ENCODE measurements at places on chromosomes 5 and 9.
A peak's percentile ranks its signal among the peaks of the same experiment; 100 is the strongest.

GRCh38 chr5:135367554-135367953, 31.5 kb downstream of the MACROH2A1 start:
- DNase-seq, result no peak

DNA sequence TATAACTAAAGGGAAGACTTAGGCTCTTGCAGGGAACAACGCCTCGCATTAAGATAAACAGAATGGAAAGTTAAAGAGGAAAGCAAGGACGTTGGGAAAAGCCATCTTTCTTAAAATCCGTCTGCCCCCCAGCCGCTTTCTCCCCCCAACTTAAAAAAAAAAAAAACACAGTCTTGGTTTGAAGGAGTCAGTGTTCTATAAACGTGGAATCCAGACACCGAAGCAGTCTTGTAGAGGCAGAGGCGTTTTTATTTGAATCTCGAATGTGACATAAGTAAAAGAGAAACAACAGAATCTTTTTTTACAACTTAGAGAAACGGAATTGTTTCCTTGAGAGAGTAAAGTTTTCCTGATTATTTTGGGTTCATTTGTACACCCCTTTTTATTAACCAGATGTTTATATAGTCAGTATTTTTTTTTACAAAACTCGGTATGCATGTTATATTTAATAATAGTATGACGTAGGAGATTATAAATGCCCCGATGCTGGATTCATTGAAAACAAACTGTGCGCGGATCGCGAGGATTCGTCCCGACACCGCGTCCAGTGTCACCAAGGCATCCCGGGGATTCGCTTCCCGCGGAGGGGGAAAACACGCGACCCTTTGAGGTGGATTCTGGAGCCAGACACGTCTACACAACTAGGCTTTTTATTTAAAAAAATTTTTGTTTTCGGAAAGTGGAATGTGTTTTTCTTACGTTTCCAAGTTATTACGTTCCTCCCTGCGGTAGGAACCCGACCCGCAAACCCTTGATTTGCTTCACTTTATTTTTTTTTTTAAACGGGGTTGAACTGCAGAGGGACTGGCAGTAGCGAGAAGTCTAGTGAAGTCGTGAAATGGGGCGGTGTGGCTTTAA, 6.7 kb downstream of the PTCH1 start:
- no peak for DNase-seq

DNA sequence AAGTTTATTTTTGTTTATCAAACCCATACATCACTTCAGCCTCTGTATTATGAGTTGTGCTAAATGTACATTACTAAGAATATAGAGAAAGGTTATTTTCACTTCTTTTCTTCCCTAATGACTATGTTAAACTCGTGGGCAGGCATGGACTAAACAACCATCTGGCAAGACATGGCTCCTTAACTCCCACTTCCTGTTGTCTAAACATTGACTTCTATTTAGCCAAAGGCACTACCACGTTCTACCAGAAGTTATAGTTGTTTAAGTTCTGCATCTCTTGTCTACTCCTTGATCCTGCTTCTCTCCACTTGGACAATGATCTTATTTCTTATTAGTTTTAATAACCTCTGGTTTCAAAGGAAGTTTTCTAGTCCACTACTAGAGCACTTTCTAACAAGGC, 136.1 kb downstream of the MACIR start:
- DNase-seq, result no peak

- DNase-seq, result no peak
Observed at GRCh38 chr9:127507751-127508648, 56.7 kb downstream of the LRSAM1 start.

- no peak for DNase-seq
Observed at GRCh38 chr9:96141666-96142065, 160.3 kb downstream of the HSD17B3 start.

DNA sequence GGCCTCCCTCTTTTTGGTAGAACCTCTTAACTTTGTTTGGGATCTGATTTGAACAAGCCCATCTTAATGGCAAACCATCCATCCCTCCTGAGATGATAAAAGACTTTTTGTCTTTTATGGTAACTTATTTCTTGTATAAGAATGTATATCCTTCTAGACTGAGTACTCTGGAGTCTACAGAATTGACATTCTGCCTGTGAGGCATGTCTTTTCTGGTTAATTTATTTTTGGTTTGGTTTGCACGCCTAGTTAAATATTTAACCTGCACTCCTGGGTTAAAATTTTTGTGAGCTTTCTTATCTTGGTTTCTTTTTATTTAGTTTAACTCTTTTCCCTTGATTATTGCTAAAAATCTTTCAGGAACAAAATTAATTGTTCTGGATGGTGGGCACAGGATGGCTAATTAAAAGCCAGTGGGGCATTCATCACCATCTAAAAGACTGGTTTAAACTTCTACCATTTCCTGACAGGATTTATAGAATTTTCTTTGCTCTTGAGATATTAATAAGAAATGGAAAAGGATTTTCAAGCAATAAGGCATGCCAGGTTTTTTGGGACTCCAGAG, 50.3 kb downstream of the PHAX start:
- no peak for DNase-seq

DNA sequence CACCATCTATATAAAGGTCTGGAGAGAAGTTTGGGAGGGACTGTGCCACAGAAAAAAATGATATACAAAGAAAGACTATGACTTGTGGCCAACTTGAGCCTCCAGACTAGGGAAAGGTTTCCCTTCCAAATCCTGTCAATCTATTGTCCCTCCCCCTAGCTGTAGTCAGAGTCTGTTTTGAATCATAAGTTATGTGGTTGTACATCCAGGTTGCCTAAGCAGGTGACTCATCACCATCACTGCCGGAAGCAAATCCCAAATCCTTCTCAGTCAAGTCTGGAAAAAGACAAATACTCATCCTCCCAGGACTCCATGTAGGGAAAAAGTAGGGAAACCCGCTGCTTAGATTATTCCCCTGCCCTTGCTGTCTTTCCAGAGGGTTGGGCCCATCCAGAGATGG, 235.7 kb downstream of the CDK5RAP2 start:
- no peak for DNase-seq

- DNase-seq, result no peak
Observed at GRCh38 chr5:161189452-161189851, 337.4 kb upstream of the ATP10B start.

GRCh38 chr9:136990242-136990911, 1.8 kb upstream of the PAXX start:
- DNase-seq, result no peak

DNA sequence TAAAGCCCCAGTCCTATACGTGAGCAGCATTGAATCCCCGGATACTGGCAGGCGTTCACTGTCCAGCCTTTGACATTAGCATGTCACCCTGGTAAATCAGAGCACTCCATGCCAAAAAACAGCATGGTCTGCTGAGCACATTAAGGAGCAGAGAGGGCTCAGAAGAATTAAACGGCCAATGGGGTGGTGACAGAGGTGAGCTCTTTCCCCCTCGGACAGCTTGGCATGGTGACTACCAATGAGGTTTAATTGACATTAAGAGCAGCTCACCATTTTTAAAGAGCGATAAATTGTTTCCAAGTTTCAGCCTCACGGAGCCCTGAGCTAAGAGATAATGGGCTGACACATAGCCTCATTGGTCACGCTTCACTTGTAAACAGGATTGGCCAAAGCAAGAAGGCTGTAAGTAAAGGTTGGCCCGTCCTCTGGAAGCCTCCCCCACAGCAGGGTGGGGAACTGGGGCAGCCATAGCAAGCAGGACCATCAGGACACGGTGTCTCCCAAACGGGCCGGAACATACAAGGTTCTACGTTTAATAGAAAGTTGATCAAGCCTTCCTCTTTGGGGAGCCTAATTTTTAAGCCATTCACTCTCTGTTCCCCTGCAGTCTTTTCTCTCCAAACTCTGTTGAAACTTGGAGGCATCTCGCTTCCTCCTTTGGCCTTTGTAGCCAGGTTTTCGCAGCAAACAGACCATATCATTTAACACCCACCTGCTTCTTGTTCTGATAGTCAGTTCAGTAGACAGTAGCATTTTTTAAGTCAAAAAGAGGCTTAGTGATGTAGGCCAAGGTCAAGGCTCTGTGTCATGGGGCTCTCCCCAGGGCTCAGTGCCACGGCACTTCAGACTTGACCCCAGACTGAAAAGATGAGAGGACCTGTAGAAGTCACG, 25.9 kb downstream of the QRFP start:
- DNase-seq, result no peak

DNA sequence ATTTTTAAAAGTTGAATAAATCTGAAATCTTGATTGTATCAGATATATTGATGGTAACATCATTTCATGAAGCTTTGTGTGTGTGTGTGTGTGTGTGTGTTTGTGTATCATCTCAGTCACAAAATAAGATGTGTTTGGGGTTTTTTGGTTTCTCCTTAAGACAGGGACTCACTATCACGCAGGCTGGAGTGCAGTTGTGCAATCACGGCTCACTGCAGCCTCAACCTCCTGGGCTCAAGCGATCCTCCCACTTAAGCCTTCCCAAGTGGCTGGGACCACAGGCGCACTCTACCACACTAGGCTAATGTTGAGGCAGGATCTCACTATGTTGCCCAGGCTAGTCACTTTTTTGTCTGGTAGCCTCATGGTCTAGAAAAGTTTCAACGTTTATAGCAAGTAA, 83.4 kb upstream of the DMRT1 start:
- no peak for DNase-seq

GRCh38 chr5:36662291-36662851, 56.0 kb downstream of the SLC1A3 start:
- no peak for DNase-seq

- DNase-seq, result no peak
Observed at GRCh38 chr9:136021171-136021871, 60.1 kb upstream of the UBAC1 start.

DNA sequence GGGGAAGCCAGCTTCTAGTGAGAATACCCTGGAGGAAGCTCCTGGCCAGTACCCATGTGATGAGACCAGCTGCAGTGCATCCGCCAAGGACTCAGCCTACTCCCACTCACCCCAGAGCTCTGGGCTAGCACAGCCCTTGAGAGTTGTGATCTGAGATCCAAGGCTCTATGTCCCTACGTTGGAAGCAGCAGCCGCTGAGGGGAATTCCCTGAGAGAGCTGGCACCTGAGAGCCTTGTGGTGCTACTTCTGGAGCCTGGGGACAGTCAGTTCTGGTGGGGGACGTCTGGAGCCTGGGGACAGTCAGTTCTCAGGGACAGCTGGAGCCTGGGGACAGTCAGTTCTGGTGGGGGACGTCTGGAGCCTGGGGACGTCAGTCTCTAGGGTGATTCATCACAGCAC, 39.2 kb downstream of the PDZD2 start:
- no peak for DNase-seq

GRCh38 chr5:14247054-14247386, 103.9 kb downstream of the TRIO start:
- DNase-seq, result no peak

- DNase-seq, result no peak
Observed at GRCh38 chr9:86682240-86682639, 265.1 kb downstream of the GAS1 start.

DNA sequence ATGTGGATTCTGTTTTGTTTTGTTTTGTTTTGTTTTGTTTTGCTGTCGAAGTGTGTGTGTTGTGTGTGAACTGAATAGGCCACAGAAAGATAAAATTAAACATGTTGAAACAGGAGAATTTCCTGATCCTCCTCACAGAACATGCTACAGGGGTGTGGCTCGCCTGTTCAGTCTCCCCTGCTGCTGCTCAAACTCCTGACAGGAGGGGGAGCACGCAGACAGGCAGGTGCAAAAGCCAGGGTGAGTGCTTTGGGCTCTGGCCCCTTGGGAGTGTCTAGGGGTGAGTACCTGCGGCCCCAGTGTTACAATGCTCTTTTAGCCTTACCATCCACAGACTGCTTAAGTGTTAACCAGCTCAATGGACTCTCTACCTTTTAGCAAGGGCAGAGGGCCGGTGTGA, 473.5 kb downstream of the MAT2B start:
- DNase-seq, result no peak

DNA sequence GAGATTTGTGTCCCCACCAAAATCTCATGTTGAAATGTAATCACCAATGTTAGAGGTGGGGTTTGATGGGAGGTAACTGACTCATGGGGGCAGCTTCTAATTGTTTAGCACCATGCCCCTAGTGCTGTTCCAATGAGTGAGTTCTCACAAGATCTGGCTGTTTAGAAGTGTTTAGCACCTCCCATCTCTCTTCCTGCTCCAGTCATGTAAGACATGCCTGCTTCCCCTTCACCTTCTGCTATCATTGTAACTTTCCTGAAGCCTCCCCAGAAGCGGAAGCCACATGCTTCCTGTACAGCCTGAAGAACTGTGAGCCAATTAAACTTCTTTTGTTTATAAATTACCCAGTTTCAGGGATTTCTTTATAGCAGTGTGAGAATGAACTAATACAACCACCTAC, 170.5 kb downstream of the NDUFS4 start:
- DNase-seq, result peak; percentile 17

DNA sequence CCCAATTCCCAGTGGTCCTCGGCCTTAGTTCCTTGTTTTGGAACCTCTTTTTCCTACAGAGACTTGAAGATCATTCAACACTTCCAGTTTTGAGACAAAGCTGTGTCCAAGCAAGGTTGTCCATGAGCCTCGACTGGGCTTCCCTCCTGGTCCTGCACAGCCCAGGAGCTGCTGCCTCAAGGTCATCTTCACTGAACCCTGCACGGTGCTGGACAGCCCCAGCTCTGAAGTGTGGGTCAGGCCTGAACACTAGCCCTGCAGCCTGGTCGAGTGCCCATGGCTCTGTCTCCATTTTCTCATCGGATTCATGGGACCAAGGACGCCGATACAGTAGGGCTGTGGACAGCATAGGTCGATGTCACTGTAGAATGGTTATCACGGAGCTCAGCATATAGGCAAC, 68.0 kb upstream of the NFIL3 start:
- no peak for DNase-seq

DNA sequence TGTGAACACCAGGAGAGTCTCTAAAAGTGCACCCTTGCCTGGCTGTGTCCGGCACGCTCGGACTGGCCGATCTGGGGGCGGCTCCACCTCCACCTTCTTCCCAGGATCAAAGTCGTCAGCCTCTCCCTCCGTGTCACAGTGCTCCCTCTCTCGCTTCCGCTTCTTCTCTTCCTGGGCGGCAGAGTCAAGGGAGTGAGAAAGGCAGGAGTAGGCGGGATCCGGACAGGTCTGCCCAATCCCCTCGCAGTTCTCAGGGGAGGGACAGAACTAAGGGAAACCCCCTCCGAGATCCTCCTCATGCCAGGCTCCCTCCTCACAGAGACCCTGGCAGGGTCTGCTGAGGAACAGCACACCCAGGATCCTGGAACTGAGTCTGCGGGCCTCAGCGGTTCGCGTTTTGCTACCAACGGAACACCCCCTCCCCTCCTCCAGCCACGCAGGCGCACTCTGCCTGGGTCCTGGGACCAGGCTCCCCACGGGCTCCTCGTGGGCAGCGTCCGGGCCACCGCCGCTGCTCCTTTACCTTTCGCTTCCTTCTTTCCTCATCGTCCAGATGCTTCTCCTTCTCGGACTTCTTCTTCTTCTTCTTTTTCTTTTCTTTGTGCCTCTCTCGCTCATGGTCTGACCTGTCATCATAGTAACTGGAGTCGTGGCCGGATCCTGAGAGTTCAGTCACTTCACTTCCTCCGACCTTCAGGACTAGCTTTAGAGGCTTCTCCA, 1.3 kb downstream of the BRD9 start:
- no peak for DNase-seq

GRCh38 chr9:16652582-16652981, 217.9 kb downstream of the BNC2 start:
- DNase-seq, result no peak

GRCh38 chr5:119347991-119348390, 7.8 kb upstream of the TNFAIP8 start:
- DNase-seq, result no peak

All from KG1 (cell line).